ENCODE measurements at places on chromosomes 4 and X.

DNA sequence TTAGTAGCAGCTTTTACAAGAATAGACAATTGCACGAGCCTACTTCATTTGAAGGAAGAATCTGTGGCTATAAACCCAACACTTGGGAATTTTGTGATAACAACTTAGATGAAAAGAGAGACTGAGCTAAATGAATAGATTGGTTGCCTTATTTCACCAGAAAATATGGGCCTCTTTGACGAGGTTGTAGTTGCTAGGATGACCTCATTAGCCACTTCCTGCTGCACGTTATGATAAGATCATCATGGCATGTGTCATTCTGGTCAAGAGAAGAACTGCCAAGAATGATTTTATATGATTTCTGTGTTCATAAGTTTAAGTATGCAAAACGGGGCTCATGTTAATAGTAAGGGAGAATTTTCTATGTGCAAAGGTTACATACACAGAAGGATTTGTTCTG, 321.9 kb upstream of the GIMD1 start:
- DNase-seq = no peak

DNA sequence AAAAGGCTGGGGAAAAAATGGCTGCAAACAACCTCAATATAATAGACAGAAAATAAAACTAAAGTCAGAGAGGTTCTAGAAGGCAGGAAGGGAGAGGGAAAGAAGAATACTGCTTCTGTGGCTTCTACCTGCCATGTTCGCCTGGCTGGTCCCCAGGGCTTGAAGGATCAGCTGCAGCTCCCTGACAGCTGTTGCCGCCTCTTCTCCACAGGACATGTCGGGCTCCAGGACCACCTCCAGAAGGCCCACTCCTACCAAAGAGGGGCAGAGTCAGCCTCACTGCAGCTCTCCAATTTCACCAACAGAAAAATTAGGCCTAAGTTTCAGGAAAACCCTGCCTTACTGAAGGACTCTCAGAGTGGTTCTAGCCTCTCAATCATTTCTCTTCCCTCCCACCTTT, 44.9 kb downstream of the GATB start:
- DNase-seq = no peak

DNA sequence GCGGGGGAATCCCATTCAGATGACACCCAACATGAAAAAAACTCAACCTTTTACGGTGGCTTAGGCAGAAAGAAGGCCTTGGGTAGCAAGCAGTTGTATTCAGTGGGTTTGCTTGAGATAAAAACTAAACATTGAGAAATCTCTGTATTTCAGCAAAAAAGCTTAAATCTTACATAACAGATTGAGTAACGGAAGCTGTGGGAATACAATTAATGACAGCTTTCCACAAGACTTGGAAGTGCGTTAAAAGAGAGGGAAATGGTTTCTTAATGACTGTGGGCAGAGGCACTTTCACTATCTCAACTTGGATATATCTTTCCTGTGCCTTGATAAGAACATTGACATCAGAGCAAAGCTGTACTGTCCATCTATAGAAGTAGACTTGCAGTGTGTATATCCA, 418.5 kb upstream of the HS3ST1 start:
- DNase-seq = no peak

- DNase-seq = no peak
Measured at GRCh38 chr4:2962614-2963174, 512 bp downstream of the NOP14 start.

- no peak for DNase-seq
Measured at GRCh38 chrX:49812177-49812576, 16.9 kb upstream of the PAGE4 start.

GRCh38 chr4:8855818-8856245, 15.8 kb downstream of the HMX1 start:
- DNase-seq = no peak

Measured in cerebellar nuclear complex (tissue), 1 donor.